Pulmonary artery endothelial cell (primary cell): ENCODE measurements at places on chromosomes 5 and 9.

- peak; percentile 32 for DNase-seq
These were observed 55.6 kb downstream of the ARHGEF37 start for GRCh38 chr5:149636861-149637246.

DNA sequence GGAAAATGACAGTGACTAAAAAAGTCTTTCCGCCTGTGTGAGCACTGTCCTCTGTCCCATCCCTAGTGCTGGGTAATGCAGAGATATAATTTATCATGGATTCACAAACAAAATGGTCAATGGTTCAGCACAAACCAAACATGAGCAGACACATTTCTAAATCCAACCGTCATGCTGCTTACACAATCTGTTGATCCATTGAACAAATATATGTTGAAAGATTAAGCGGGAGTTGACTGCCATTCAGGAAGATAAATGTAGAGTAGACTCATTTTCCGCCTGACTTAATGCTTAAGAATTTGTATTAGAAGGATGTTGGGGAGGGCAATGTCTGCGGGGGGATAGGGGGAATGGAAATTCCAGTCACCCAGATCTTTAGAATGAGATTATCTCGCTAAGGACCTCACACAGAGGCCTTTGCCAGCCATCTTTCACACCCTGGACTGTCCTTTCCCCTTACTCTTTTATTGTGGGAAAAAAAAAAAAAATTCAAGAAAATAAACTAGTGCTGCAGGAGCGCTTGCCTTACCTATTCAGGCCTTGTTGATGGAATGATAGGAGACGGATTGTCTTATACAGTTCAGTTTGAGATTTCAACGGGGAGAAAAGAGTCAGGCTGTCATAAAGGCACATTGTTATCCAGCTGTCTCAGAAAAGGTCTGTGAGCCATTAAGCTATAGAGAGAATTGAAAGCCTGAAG lies 153.7 kb downstream of the TLE1 start:
- no peak for DNase-seq

- DNase-seq: no peak
These were observed 19.9 kb downstream of the DTWD2 start for GRCh38 chr5:118968406-118968911.

DNA sequence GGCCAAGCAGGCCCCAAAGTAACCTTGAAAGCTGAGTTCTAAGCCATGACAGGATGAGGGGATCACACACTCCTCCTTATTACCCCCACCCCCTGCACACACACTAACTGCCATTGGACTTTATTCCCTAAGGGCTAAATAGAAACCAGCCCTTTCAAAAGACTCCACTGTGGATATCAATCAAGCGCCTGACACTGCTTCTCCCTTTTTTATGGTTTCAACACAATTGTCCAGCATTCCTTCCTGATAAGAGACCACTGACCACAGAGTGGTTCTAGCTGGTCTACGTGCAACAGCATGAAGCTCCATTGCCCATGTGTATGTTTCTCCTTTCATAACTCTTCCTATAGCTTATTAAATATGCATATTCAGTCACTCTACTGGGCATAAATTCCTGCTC lies 34.7 kb downstream of the PAEP start:
- no peak for DNase-seq

DNA sequence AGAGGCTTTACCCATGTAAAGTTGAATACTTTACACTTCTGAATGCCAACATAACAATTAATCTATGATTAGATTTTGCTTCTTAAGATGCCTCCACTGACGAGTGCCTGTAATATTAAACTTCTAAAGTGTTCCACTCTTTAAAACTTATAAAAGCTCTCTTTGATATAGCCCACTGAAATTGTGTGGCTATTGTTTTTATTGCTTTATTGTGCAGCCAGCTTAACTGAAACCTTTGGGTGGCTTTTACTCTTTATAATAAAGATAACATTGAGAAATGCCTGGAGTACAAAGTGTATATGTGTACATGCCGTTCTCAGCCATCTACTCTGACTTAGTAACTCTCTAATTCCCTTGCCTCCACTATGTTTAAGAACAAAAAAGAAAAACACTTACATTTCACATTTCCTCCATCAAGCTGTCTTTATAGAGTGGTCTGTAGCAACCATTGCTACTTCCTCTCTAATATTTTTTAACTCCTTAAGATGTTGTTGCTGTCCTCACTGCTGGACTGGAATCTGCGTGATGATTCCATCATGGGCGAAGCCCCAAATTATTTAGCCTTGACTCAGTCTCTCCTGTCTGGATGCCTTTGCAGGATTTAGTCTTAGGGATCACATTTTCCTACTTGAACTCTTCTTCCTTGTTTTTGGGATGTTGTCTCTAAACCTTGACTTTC lies 9.1 kb downstream of the PIK3R1 start:
- no peak for DNase-seq

DNA sequence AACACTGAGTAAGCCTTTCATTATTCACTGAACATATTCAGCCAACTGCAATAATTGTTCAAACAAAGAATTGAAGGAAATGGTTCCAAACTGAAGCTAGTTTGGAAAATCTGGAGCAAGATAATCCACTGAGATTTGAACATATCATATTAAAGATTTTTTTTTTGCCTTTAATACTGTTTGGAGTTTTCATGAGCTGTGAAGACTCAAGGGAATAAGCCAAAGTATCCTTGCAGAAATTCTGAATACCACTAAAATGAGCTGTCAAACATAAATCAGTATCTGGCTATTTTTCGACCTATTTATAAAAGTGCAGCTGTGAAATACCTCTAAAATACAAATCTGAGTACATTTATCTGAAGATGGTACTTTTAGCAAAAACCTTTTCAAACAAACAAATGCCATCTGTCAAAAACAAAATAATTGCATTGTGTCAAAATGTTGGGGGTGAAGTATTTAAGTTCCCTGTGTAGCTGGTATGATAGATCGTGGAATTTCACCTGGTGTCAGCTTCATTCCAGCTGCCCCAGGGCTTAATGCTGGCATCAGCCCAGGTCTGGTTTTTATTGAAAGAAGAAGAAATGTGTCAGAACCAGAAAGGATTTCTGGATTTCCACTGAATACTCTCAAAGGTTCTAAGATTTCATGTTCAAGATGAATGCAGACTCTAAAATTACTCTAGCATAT lies 149.0 kb upstream of the GRAMD2B start:
- no peak for DNase-seq

GRCh38 chr9:90720621-90721265 lies 78.1 kb upstream of the DIRAS2 start:
- no peak for DNase-seq

DNA sequence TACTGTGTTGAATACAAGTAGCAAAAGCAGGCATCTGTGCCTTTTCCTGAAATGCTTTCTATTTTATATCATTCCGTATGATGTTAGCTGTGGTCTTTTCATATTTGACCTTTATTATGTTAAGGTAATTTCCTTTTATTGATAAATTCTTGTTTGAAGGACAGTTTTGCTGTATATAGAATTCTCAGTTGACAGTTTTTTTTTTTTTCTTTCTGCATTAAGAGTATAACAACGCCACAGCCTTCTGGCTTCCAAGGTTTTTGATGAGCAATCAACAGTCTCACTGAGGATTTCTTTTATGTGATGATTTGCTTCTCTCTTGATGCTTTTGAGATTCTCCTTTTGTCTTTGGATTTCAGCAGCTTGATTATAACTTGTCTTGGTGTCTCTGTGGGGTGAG lies 23.6 kb downstream of the ZNF483 start:
- DNase-seq: no peak

- DNase-seq: no peak
These were observed 481.1 kb downstream of the NR2F1-AS1 start for GRCh38 chr5:93099902-93100347.

- DNase-seq: no peak
These were observed 82.6 kb upstream of the SV2C start for GRCh38 chr5:76000582-76000981.

- no peak for DNase-seq
These were observed 423 bp upstream of the NUP214 start for GRCh38 chr9:131125038-131125287.

GRCh38 chr5:16477541-16477940 lies 11.9 kb upstream of the ZNF622 start:
- no peak for DNase-seq

- no peak for DNase-seq
These were observed 452.6 kb downstream of the AGTPBP1 start for GRCh38 chr9:85289142-85289541.
